ENCODE measurements at places on chromosomes 6 and 20.
A peak's percentile ranks its signal among the peaks of the same experiment; 100 is the strongest.

- no peak for DNase-seq
These were observed 14.8 kb downstream of the PLA2G7 start for GRCh38 chr6:46720401-46720800.

- DNase-seq = no peak
These were observed 245.9 kb downstream of the FARS2 start for GRCh38 chr6:5507131-5507681.

- DNase-seq = no peak
These were observed 45.7 kb upstream of the TGM2 start for GRCh38 chr20:38210741-38211140.

- DNase-seq = no peak
These were observed 46.4 kb downstream of the TNFRSF21 start for GRCh38 chr6:47263268-47263667.

- DNase-seq = no peak
These were observed 40.4 kb downstream of the WASF1 start for GRCh38 chr6:110139052-110139451.

- DNase-seq = no peak
These were observed 125.7 kb upstream of the PHACTR1 start for GRCh38 chr6:12590901-12591300.

- DNase-seq = no peak
These were observed 131.2 kb upstream of the TSHZ2 start for GRCh38 chr20:52841003-52841402.

GRCh38 chr6:105726902-105727655 is 324.2 kb upstream of the PREP start:
- DNase-seq = no peak

DNA sequence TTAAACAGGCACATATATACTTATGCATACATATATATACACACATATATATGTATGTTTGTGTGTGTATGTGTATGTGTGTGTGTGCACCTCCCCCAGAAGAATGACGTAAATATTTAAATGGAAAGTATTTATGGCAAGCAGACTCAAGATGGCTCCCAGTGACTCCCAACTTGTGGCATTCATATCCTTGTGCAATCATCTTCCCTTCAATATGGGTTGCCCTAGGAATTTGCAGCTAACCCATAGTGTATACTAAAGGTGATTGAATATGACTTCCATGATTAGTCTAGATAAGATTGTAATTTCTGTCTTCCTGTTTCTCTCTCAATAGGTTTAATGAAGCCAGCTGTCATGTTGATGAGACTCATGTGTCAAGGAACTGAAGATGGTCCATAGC is 127.6 kb downstream of the TRDN start:
- no peak for DNase-seq

- no peak for DNase-seq
These were observed 4.2 kb upstream of the BPIFB4 start for GRCh38 chr20:33075281-33075680.

DNA sequence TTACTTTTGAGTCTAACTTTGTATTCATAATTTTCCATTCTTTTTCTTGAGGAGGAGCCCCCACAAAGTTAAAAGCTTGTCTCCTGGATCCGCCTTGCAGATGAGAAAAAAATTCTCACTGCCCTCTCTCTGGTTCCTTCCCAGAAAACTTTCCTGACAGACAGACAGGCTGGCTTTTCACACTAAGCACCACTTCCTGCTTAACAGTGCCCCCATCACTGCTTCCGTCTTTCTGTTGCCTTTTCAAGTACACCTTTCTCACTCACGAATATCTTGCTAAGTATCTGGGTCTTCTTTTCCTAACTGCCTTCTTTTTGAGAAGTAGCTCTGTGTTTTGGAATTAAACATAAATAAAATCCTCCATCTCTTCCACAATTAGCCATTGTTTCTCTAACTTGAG is 19.8 kb upstream of the LMBRD1 start:
- DNase-seq = no peak

GRCh38 chr6:4803343-4803744 is 27.1 kb downstream of the CDYL start:
- no peak for DNase-seq

DNA sequence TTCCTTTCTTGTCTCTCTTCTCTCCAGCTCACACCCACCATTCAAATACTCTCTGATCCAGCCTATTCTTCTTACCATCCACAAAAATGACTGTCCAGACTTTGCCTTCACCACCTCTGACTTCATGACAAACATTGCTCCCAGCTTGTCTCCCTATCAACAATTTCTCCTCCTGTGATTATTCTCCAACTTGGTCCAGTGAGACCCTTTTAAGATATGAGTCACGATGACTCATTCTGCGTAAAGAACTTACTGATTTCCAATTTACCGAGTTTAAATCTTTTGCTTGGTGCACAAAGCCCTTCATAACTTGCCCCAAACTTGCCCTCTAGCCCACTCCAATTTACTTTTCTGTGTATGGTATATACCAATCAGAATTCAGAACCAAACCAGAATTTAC is 833.2 kb downstream of the MAFB start:
- DNase-seq = no peak

- no peak for DNase-seq
These were observed 92.3 kb upstream of the ENPP5 start for GRCh38 chr6:46262928-46263706.

- no peak for DNase-seq
These were observed 89.3 kb downstream of the TASP1 start for GRCh38 chr20:13549451-13549850.

DNA sequence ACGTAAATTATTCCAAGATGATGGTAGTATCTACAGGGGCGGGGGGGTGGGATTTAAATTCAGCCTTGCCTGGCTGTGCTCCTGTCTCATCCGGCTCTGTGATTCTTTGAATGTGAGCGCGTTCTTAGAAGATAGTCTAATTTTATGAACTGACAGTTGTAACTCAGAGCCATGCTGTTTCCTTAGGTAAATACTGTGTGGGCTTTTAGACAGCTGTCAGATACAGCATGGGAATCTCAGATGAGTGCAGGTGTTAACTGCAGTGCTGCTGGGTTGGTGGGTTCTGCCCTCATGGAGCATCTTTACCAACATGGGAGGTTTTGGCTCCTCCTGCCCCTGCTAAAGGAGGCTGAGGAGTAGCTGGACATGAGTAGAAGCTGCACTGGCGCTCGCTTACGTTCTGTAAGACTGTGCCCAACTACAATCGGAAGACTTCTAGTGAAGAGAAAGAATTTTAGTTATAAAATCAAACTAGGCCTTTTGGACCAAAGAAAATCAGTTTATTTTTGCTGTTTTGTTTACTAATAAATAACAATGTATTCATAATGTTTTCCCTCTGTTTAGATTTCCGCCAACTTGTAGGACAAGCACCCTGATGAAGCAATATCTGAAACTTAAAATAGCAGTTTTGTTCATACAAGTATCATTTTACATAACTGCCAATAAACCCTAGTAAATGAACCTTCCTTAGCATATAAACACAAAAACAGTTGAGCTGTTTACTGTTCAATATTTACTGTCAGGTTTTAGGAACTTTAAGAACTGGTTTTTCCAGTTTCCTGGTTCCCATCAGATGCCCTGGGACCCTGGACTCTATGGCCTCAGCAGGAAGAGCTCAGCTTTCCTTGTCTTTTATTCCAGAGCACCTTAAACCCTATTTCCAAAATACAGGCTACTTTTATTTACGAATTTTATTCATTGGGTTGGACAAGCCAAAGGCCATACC is 66.1 kb downstream of the FAM120B start:
- DNase-seq = no peak

DNA sequence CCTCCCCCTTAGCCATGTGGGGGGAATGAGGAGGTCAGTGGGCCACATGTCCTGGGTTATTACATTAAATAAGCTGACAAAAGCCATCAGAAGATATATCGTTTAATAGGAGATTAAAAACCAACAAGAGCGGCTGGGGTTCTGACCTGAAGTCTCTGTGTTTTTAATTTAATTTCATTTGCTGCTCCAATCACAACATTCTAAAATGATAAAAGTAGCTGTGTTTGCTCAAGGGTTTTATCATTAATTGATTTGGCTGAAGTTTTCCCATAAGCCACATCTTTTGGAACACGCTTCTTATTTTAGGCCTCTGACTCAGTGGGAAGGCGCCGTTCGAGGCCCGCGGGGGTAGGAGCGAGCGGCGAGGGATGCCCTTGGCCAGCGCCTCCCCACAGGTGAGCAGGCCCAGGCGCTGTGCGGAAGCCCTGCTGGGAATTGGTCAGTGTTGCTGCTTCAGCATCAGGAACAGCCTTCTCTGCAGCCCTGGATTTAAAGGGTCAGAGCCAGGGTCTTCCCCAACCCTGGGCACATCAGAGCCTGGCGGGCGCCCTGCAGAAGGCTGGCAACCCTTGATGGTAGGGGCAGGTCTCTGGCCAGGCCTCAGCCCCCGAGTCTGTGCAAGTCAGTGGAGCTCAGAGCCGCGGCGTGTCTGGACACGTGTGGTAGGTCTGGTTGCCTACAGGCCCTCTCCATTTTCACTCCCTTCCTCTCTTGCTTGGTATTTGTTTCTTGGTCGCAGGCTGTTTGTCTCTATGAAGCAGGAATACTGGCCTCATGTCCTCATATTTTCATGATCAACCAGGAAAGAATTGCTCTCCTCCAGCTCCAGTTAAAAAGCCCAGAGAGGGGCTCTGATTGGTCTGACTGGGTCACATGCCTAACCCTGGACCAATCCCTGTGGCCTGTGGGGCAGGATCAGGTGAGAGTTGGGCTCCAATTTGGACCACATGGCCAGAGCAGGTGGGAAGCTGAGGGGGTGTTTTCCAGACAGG is 30.9 kb upstream of the MLN start:
- DNase-seq = no peak

GRCh38 chr20:56646599-56646998 is 17.5 kb downstream of the TFAP2C start:
- no peak for DNase-seq

DNA sequence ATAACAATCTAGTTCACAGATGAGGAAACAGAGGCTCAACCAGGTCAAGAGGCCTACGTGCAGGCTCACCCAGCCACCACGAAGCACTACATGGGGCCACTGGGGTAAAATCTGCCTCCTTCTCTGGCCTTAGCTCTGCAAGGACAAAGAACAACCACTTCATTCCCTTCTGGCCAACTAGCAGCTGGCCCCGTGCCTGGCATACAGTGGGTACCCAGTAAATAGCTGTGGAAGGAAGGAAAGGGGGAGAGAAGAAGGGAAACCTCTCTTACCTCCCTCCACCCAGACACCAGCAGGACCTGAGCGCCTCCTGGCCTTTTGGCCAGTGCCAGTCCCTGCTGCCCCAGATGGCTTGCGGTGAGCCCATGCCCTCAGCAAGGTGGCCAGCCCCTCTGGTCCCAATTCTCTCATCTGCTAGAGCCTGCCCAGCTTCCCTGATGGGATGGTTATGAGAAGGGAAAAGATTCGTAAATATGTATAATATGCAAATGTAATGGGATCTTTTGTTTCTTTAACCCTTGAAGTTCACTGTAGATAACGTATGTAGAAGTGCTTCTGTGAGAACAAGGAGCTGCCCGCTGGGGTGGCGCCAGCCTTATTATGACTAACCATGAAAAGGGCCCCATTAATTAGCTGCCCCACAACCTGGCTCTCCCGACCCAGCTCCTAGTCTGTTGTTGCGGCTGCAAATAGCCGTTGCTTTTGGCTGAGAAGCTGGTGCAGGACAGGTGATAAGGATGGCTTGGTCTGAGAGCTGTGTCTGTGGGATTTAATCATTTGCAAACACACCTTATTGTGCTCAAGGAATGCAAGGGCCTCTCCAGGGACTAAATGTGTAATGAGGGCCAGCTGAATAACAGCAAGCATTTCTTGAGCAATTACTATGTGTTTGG is 62.0 kb downstream of the DLGAP4 start:
- DNase-seq = no peak

GRCh38 chr6:45681860-45682511 is 304.3 kb upstream of the SUPT3H start:
- no peak for DNase-seq

GRCh38 chr20:56748476-56749377 is 119.6 kb downstream of the TFAP2C start:
- DNase-seq = no peak

GRCh38 chr6:43757966-43758616 is 11.9 kb upstream of the VEGFA start:
- DNase-seq = no peak

GRCh38 chr20:51712501-51713212 is 55.5 kb downstream of the ATP9A start:
- no peak for DNase-seq

GRCh38 chr6:90000864-90001731 is 106.8 kb downstream of the GJA10 start:
- DNase-seq = peak; percentile 96

GRCh38 chr20:59971428-59971827 is 13.2 kb downstream of the CDH26 start:
- DNase-seq = no peak

GRCh38 chr20:39233755-39234154 is 271.6 kb downstream of the DHX35 start:
- DNase-seq = no peak

DNA sequence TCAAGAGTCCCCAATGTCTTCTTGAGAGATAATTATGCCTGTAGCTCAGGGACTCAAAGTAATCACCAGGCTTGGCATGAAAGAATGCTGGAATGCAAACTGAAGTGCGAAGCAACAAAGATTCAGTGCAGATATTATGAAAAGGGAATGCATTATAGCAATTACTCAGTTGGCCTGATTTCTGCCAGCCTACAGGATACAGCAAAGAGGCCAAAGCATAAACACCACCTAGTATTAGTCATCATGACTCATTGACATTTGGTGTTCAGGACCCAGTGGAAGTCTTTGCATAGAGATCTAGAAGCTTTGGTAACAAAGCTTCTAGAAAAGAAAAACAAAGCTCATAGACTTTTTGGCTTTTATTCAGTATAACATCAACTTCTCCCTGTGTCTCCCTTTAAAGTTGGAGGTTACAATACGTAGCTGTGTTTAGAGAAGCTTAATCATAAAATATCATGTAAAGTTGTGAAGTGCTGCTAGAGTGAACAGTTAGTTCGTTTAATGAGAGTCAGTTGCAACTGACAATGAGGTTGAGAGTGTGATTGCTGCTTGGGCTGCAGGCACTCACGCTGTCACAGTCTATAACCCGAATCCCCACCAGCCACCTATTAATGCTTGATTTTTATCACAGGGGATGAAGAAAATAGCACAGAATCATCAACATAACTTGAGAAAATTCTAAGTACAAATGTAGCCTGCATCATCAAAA is 932.7 kb downstream of the TFAP2A start:
- no peak for DNase-seq

- no peak for DNase-seq
These were observed 322.8 kb downstream of the FARS2 start for GRCh38 chr6:5584078-5584482.

GRCh38 chr6:156455847-156456246 is 321.3 kb upstream of the ARID1B start:
- DNase-seq = no peak

DNA sequence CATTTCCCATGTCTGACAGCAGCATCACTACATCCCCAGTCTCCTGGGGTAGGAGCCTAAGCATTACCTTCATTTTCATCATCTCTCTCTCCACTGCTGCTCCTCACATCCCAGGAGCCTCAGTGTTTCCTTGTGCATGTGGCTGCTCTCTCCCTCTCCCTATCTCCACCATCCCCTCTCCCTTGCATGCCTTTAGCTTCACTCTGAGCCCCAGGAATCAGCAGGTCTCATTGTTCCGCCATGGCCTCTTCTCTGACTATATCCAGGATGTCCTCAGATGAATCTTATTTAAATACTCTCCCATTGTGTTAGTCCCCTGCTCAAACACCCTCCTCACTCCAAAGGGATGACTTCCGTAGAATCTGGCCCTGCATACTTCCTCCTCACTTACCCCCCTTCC is 79.4 kb downstream of the FAXC start:
- no peak for DNase-seq

- no peak for DNase-seq
These were observed 329.3 kb upstream of the IRAK1BP1 start for GRCh38 chr6:78538002-78538401.

GRCh38 chr6:130755368-130756034 is 71.7 kb upstream of the SMLR1 start:
- DNase-seq = no peak

Data from NCI-H524 treated with DMSO at 0.1 percent for 48 hours (cell line).